ENCODE measurements at places on chromosomes 3 and 15. TPM values are rescaled to one million over a fixed set of nuclear protein-coding genes. Genes with fewer than 3 reads are reported as not detected.

The FES gene
- total RNA-seq: 70.4 TPM

The ARHGEF26 gene
- total RNA-seq: 79.3 TPM

The THRB gene
- 61.9 TPM for total RNA-seq

The GOLGA8M gene
- total RNA-seq: 0.77 TPM

The USP50 gene
- not detected for total RNA-seq

The CX3CR1 gene
- 0.94 TPM for total RNA-seq

The PAK2 gene
- total RNA-seq: 69.5 TPM

The ARRDC4 gene
- total RNA-seq: 106 TPM

The PLCL2 gene
- total RNA-seq: 8.0 TPM

The CCR8 gene
- total RNA-seq: not detected

The ALDH1A2 gene
- 7.8 TPM for total RNA-seq

The RPL14 gene
- 364 TPM for total RNA-seq

GRCh38 chr3:131324923-131325322 lies 56.7 kb upstream of the NUDT16 start:
- no peak for ATAC-seq

DNA sequence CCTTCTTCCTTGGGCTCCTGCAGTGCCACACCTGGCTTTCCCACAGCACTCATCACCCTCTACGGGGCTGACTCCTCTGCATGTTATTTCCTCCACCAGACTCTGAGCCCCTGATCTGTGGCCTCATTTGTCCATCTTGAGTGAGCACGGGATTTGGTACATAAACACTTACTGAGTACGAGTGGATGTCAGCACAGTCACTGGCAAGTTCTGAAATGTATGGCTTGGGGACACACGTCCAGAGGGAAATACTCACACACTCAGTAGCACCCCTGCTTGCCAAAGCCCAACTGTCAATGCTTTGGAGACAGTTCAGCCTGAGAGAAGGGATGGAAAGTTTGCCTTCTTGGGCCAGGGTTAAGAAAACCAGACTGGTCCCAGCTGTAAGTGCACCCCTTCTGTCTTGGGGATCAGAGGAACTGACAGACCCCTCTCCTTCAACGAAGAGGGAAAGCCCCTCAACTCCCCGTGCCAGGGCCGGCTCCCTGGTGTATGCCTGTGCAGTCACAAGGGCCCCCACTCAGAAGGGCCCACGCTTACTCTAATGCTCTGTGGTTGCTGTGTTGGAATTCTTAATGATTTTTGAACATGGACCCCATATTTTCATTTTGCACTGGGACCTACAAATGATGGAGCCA lies 71.9 kb downstream of the UMPS start:
- ATAC-seq: no peak

- peak; percentile 22 for ATAC-seq
Observed at GRCh38 chr3:72872183-72872582, 15.7 kb upstream of the GXYLT2 start.

DNA sequence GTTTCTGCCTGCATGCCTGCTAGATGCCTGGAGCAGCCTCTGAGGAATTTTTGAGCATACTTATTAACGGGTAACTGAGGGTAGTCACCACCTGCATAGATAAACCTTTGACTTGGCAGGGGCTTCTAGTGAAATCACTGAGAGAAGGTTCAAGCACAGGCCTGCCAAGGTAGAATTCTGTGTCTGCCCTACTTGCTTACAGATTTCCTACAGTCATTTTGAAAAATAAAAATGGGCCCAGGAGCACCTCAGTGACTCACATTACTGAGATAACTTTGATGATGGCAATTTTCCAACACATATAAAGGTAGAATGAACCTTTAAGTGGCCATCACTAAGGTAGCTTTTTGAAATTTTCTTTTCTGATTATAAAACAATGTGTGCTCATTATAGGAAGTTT lies 10.8 kb downstream of the CRTAP start:
- ATAC-seq: no peak

GRCh38 chr3:153232851-153233271 lies 70.8 kb downstream of the RAP2B start:
- ATAC-seq: no peak

DNA sequence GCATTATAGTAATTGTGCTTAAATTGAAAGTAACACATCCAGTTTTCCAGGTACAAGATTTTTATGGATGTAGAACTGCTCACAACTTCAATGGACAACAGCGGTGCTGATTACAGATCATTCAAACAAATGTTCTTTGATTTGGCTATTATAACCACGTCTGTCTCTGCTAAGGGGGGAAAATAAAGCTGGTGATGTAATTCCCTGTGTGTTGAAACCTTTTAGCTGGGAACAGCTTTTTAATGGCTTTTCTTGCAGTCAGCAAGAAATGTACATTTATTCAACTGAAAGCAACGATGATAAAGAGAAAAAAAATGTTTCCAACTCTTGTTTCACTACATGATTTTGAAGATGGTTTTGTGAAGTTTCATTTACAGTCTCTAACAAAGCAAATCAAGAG lies 431.9 kb upstream of the AGTR1 start:
- ATAC-seq: no peak

GRCh38 chr3:29242296-29242695 lies 38.6 kb upstream of the RBMS3 start:
- no peak for ATAC-seq

GRCh38 chr3:47912006-47912504 lies 104.2 kb downstream of the MAP4 start:
- no peak for ATAC-seq

DNA sequence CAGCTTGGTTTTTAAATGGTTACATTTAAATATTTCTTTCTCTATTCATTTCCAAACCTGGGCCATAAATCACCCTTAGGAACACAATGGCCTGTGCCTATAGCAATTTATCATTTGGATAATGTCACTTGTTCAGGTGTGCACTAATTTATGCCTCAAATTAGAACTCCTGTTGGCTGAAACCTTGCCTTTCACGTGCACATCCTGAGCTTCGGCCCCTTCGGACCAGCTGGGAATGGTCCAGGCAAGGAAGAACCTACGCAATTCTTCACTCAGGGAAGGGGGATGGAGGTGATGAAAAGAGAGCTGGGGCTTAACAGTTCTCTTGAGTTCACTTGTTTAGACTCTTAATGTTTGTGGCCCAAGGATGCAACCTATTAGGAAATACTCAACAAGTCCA lies 324.1 kb upstream of the ICE2 start:
- no peak for ATAC-seq

DNA sequence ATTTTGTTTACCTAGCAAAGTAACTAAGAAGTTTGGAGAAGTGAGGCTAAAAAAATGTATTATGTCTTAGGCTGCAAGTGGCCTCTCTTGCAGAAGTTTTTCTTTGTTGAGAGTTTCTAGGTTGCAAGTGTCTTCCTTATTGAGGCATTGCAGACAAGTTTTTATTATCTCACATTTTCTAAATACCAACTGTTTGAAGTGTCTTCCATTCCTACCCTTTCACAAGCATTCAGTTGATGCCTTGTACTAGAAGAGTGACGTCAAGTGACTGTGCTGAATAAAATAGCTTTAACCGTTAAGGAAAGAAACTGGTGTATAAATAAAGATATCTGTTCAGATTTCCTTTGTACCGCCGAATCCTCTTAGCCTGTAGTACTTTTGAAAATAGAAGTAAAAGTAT lies 123.3 kb downstream of the ALCAM start:
- no peak for ATAC-seq

- peak; percentile 61 for ATAC-seq
Observed at GRCh38 chr3:184688251-184688881, 23.5 kb downstream of the MAGEF1 start.

DNA sequence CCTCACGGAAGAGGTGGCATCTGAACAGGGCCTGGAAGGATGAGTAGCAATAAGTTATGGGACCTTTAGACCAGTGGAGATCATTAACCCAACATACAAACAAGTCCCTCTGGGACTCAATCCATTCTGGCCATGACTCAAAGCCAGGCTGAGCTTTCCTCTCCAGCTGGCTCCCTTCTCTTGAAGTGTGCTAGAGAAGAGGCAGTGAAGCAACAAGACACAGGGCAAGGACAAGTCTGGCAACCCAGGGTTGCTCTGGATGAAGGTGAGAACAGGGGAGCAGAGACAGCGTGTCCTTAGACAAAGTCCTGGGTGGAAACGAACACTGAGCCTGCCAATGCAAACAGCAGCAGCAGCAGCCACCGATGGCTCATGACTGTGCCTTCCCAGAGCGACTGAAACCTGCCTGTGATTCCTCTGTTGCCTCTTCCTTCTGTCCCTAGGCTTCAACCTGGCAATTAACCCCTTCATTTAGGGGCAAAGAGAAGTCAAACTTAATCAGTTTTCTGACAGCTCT lies 86.8 kb downstream of the BDH1 start:
- ATAC-seq: no peak

DNA sequence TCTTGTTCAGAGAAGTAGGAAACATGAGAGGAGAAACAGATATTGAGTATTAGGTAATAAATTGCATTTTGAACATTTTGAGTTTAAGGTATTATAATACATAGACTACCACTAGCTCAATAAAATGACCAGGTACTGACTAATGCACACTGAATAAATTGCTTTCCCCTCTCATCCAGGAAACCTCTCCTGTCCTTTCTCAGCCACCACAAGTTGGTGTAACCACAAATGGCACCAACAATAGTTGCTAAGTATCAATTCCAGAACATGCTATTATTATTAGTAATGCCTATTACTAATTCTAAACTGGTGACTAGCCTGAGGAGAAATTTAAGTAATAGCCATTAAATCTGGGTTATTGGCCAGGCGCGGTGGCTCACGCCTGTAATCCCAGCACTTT lies 47.3 kb upstream of the XRN1 start:
- no peak for ATAC-seq

GRCh38 chr3:103126115-103126514 lies 691.3 kb downstream of the ZPLD1 start:
- no peak for ATAC-seq

DNA sequence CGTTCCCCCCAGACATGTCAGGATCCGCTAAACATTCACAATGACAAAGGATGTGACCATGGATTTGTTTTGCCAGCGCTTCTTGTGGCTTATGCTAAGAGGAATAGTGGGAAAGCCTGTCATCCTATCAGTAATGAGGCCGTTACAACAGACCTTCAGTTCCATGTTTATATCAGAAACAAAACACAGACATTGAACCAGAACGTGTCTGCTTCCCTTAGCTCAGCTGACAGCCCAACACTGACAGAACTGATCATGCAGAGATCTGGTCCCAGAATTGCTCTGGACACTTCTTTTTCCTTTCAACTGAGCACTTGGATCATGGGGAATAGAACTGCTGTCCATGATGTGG lies 58.3 kb upstream of the MYZAP start:
- no peak for ATAC-seq

DNA sequence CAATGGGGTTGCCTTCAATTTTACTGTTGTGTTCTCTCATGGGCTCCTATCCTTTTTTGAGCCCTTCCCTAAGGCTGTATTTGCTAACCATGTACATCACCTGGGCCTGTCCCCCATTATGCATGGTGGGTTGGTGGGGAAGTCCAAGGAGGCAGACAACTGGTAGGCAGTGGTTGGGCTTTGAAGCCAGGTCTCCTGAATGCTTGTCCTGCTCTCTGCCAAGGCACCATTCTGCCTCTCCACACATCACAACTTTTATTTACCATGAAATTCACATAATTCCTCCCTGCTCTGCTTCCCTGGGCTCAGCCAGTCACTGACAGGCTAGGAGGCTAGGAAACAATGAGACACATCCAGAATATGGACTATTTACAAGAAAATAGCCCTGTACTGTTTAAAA lies 41.0 kb upstream of the COPB2 start:
- no peak for ATAC-seq

DNA sequence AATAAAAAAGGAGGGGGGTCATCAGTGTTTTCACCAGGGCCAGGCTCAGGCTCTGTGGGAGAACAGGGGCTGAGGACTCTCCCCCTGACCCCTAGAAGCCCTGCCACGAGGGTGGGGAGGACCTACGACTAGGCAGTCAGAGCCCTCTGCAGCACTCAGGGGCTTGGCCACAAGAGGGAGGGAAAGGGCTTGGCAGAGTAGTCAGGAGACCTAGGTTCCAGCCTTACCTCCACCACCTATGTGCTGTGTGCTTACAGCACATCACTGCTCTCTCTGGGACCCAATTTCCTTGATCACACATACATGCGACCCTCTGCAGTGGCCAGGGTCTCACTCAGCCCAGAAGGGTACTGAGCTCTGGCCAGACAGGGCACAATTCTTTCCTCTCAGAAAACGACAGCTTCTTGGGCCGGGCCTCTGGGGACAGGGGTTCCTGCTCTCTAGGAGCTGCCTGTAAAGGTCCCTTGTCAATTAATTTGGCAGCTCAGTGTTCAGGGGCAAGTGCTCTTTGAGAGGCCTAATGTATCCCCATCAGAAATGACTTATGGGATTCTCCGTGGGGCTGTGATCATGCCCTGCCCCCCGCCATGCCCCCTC lies 16.4 kb upstream of the SKIC8 start:
- ATAC-seq: no peak

GRCh38 chr15:92910451-92910850 lies 10.3 kb downstream of the CHD2 start:
- no peak for ATAC-seq

DNA sequence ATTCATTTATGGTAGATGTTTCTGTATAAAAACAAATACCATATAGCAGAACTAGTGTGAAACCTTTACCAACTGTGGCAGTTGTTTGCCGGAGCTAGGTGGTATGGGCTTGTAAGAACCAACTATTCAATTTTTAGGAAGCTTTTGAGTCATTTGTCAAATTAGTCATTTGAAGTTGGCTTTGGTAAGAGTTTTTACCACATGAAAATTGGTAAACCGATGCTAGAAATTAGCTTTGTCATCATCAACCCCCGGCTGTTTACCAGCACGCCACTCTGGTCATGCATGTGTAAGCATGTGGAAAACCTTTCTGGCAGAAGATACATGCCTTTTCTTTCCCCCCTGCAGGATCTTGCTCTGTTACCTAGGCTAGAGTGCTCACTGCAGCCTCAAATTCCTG lies 63.3 kb downstream of the IL1RAP start:
- ATAC-seq: no peak

- ATAC-seq: no peak
Observed at GRCh38 chr3:145898487-145898886, 262.5 kb downstream of the PLOD2 start.

GRCh38 chr3:89107461-89108290 lies at the start of gene EPHA3:
Gene EPHA3, plus strand, starts transcription at chr3:89107621. Its CDS starts 128 bp downstream, at chr3:89107749.
- ATAC-seq: peak; percentile 77

DNA sequence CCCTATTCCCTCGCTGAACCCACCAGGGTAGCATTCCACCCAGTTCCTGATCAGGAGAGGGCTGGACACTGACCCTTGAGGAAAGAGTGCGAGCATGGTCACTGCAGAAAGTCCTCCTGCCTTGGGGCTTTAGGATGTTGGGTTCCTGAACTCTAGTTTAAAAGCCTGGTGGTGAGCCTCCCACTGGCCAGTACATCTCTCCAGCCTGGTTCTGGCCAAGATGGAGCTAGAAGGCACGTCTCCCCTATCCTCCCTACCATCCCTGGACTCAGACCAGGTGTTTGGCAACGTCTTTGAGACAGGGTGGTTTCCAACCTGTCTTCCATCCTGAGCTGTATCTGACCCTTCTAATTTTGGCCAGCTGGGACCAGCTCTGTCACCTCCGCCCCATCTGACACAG lies 31.4 kb downstream of the NBEAL2 start:
- no peak for ATAC-seq
